ENCODE measurements at places on chromosomes 12 and 14.

DNA sequence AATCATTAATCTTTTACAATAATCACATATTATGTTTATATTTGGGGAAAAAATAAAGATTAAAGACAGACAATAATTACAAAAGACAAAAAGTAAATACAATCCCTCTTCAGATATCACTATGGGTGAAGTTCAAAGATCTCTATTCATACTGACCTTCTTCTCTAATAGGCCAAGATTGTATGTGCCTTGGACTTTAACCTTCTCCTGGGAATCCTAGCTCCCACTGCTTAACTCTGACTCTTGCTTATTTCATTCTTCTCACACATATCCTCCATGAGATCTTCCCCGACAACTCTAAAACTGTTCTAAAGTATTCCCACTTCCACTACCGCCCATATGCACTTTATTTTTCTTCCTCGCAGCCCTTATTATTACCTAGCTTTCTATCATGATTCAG, 83.8 kb downstream of the EEA1 start:
- DNase-seq = no peak

DNA sequence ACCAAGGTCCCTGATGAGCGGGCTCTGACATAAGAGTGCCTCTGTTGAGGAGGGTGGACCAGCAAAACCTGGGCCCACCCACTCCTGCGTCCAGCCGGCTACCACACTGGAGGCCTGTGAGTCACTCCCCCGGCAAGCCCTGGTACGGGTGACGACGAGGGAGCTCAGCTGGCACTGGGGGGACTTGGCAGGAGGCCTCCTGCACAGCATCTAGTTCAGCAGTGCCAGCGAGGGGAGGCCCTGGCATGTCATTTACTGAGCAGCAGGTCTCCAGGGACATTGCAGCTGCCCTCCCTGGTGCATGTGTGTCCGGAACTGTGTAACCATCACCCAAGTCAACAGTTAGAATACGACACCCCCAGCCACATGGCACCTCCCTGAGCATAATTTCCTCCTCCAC, 24.4 kb downstream of the CD9 start:
- no peak for DNase-seq

DNA sequence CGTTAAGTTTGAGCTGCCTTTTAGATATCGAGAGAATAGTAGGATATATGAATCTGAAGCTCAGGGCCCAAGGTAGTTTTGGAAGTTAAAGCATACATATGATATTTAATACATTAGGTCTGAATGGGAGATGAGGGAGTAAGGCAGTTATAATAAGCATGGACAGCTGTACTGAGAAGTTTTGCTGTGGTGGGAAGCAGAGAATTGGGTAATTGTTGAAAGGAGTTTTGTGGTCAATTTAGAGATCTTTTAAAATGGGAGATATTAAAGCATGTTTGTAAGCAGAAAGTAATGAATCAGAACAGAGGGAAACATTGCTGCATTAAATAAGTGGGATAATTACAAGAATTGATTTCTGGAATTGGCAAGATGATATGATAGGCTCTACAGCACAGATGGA, 21.3 kb downstream of the TBK1 start:
- DNase-seq = no peak

GRCh38 chr12:41919048-41919447, 225.6 kb downstream of the GXYLT1 start:
- DNase-seq = no peak

- DNase-seq = no peak
Observed at GRCh38 chr12:121805171-121806008, 1.6 kb downstream of the SETD1B start.

DNA sequence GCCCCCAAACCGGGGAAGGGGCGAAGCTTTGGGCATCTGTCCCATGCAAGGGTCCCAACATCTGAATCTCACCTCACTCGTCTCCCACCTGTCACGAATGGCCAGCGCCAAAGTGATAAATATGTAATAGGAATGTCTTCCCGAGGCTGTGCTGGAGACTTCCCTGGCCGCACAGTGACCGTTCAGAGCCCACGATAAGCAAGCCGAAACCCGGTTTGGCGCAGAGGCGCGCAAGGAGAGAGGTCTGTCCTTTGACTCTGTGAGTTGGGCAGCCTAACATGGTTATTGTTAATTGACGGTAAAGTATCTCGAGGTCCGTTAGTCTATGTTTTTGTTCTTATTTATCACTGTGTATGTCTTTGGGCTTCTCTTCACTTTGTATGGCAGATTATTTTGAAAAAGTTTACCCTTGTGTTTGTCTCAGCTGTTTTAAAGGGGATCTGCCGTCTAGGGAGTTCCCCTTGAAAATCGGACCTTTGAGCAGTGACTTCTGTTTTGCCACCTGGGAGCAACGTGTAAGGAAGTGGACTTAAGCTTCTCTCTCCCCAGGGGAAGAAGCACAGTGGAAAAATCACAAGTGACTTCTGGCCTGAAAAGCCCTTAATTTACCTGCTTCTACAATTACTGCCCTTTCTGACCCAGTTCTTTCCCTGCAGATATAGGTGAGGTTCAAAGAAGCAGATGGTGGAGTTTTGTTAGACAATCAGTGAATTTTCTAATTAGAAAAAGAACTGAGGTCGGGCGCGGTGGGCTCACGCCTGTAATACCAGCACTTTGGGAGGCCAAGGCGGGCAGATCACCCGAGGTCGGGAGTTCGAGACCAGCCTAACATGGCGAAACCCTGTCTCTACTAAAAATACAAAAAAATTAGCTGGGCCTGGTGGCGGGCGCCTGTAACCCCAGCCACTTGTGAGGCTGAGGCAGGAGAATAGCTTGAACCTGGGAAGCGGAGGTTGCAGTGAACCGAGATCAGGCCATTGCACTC, 1.1 kb upstream of the TM9SF1 start:
- no peak for DNase-seq

DNA sequence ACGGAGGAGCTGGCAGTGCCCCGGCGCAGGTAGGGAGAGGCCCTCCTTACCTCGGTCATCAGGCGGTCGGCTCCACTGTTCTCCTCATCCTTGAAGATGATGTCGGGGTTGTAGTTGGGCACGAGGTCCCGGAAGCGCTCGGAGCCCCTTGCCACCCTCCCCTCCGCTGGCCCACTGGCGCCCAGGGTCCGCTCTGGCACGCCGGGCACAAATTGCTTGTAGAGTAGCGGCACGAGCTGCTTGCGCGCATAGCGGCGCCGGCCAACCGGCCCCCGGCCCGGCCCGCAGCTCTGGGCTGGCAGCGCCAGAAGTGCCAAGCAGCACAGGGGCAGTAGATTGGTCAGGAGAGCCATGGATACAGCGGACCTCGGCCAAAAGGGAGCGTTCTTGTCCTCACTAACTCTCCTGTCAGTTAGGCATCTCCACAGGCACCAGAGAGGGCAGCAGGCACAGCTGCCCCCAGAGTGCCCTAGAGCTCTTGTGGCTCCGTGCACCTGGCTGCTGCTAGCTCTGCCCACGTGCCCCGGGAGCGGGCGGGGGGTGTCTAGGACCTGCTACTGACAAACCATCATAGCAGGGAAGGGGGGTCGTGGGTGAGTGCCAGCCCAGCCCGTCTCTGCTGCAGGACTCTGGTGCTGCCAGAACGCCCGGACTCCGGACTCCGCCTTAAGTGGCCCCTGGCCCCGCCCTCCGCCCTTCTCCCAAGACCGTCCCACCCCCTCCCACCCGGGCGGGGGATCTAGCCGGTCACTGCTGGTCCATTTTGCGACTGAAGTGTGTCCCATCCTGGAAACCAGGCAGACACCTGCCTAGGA, at the start of gene DHH:
TSS of gene DHH (minus strand) at position 642 of the 815 bp plus-strand sequence. CDS start at position 353, 289 bp downstream.
- DNase-seq = no peak

DNA sequence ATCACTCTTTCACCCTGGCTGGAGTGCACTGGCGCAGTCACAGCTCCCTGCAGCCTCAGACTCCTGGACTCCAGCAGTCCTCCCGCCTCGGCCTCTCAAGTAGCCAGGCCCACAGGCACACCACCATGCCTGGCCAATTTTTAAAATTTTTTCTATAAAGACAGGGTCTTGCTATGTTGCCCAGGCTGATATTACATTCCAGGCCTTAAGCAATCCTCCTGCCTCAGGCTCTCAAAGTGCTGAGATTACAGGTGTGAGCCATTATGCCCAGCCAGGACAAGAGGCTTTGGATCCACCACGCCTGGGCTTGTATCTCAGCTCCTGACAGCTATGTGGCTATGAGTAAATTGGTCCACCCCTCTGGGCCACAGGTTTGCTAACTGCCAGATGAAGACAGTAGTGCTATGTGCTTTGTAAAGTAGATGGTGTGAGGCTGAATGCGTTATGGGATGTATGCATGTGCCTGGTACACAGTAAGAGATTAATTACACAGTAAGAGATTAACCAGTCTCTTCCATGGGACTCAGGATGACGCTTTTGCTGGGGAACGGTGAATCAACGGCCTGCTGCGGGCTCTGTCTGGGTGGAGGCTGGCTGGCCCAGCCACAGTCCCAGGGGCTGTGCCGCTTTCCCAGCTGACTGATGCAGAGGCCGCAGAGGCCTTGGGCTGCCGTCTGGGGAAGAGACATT, 53.3 kb upstream of the NCOR2 start:
- DNase-seq = no peak

DNA sequence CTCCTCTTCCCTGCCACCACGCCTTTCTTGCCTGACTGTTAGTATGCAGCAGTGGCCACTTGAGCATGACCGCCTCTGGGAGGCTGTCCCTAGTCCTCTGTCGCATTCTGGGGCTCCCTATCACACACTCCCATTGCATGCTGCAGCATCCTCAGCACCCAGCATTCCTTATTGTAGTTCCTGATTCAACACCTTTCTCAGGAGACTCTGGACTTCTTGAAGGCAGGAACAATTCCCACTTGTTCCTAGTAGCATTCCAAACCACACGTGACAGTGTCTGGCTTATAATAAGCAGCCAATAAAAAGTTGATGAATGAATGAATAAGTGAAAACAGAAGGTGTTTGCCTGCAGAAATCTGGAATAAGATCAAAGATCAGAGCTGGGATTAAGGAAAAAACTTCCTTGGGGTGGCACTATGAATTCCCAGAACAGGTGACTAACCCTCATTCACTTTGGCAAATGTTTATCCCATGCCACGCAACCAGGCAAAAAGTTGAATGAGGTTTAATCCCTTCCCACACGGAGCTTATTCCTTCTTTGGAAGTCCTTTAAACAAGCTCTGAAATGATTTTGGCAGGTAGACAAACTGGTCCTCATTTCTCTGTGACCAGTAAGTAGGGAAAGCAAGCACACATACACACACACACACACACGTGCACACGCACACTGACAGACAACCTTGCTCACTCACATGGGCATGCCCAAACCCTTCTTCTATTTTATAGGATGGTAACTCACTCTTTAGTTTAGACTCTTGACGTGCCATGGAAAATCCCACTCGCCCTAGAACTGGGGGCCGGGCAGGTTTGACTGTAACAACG, 26.5 kb downstream of the NTF3 start:
- DNase-seq = no peak

DNA sequence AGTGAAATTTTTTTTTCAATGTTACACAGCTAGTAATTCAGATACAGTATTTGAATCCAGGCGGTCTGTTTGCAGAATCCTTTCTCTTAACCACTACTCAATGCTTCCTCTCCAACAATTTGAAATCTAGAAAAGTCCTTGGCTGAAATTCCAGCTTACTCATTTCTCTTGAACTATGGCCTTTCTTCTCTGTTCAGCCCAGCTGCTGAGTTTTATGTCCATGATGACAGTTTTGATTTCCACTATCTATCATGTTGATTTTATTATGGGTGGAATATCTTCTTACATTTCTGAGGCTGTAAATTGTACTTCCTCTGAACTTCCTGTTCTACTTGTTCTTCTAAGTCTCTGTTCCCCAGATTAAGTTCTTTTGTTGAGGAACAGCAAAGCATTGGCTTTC, 315.3 kb downstream of the DIO2 start:
- no peak for DNase-seq

DNA sequence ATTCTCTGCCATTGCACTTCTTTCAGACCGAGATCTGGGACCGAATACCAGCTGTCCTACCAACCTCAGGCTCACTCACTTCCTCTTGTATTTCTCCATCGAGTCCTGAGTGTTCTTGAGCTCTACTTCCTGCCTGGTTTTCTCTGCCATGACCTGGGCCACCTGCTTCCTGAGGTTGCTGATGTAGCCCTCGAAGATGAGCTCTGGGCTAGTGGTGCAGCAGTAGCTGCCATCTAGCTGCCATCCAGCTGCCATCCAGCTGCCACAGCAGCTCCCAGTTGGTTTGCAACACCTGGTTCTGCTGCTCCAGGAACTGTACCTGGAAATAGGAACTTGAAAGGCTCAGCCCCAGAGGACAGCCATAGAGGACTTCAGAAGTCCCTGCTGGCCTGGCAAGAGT, 15.0 kb upstream of the KRT73 start:
- DNase-seq = peak; percentile 22

DNA sequence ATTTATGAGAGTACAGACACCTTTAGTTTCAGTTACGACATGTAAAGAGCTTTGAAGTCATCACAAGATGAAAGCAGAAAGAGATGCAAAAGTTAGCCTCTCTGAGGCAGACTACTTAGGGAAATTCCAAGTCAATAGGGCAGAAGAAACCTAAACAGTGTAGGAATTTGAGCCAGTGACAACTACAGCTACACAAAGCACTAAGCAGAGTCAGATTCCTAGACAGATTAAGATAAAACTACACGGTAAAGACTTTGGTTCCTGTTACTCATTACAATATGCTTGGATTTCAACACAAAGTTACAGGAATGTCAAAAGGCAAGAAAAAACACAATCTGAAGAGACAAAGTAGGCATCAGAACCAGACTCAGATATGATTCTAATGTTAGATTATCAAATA, 1302.3 kb downstream of the FSCB start:
- no peak for DNase-seq

- no peak for DNase-seq
Observed at GRCh38 chr12:68804657-68805591, 3.1 kb upstream of the MDM2 start.

DNA sequence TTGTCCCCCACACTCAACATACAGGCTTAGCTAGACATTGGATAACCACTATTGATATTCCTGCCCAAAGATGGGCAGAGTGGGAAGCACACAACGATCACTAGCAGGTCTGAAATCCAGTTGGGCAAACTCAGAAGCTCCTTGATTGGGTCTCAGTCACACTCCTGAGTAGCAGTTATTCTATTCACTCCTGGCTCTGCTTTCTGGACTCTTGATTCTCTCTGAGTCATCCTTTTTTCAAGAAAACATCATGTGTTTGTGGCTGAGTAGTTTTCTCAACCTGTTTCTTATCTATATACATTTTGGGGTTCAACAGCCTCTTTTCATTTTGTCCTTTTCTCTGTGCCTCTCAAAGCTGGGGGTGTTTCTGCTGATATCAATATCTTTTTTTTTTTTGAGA, 46.0 kb upstream of the MANSC4 start:
- no peak for DNase-seq

DNA sequence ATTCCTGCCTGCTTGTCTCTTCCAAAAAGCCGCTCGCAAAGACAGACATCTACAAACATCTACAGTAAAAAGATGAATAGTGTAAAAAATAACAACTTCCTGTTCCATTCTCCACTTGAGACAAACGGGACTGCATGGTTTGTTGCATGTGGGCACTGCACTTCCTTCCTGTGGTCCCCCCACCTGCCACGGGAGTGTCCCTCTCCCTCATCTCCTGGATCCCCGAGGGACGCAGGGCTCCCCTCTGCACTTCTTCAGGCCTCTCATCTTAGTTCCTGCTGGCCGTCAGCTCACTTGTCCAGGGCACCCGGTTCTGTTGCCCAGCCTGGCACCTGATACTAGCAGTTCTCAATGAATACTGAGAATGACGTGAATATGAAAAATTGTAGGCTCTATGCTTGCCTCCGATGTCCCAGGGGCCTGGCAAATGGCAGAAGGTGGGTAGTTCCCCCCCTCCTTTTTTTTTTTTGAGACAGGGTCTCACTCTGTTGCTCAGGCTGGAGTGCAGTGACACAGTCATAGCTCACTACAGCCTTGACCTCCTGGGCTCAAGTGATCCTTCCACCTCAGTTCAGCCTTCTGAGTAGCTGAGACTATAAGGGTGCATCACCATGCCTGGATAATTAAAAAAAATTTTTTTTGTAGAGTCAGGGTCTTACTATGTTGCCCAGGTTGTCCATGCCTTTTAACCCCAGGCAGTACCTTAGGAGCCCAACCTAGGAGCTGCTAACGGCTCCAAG, 3.5 kb upstream of the KLC1 start:
- no peak for DNase-seq
